Activated T-cell treated with anti-CD3 and anti-CD28 coated beads for 4 hours (primary cell): ENCODE measurements at places on chromosomes 2 and 18.

DNA sequence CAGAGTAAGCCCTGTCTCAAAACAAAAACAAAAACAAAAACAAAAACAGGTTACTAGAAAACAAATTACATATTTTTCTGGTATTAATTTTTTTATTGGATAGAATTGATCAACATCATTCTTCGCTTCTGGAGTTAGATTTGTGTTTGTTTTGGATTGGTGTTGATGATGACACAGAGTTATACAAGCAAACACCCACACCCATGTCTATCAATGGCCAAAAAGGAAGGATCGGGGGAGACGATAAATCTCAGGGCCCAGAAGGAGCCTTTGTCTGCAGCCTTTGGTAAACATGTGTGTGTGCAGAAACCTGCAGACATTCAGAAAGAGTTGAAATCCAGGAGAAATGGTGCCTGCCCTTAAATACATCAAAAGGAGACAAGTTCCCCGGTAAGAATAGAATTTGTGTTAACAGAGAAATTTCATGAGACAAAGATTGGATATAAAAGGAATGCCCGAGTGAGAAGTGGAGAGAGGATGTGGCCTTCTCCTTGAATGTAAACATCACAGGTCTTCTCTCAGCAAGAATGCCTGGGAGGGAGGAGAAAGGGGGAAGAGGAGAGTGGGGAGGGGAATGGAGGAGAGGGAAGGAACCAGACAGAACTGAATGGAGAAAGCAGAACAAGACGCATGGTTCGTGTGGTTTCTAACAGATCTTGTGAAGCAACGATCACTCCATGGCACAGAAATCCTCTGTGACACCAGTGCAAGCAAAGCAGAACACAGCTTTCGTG lies 40.4 kb upstream of the TMEM178A start:
- DNase-seq = no peak

GRCh38 chr2:141929331-141930252 lies 201.2 kb downstream of the LRP1B start:
- DNase-seq = no peak

GRCh38 chr2:118320658-118321057 lies 232.4 kb downstream of the INSIG2 start:
- DNase-seq = no peak

DNA sequence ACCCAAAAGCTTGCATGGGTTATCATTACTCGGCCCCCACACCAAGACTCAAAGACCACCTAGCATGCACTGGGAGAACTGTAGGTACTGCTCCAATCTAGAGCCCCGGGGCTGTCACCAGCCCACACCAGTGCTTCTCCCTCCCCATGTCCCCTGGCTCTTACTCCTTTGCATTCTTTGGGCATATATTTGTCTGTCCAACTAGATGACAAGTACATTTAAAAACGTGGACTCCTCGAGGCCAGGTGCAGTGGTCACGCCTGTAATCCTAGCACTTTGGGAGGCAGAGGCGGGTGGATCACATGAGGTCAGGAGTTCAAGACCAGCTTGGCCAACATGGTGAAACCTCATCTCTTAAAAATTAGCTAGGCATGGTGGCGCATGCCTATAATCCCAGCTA lies 7.8 kb downstream of the AFG3L2 start:
- DNase-seq = no peak

DNA sequence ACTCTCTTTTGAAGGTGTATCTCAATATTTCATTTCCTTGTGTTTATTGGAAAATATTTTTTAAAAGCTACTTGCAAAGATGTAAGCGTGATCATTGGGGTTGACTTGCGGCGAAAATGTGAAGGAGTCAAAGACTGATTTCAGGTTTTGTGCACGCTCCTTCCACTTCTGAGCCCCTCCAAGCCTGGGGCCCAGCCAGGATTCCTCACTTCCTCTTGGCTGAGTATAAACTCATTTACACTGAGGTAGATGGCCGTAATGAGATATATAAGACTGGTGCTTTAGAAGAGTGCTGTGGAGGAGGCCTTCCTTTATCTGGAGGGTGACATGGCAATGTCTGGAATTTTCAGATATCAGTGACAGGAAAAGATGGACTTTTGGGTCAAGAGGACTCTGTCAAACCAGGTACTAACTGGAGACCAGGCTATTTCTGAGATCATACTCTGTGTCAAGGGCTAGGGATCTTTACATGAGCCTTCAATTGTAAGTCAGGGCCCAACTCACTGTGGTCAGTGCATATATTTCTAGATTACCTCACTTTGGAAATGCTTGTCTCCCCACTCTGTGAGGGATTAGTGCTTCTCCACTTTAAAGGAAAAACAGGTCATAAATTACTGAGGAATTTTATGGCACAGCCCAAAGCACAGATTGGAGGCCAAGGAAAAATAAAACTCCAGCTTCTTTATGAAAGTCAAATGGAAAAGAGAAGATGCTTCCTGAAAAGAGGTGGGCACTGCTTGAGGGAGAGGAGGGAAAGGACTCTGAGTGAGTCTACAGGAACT lies 22.8 kb downstream of the PRKCE start:
- no peak for DNase-seq

GRCh38 chr2:172455121-172455515 lies 27.7 kb downstream of the ITGA6 start:
- no peak for DNase-seq
